ENCODE measurements at places on chromosomes 11 and 22. TPM values are rescaled to one million over a fixed set of nuclear protein-coding genes. Genes with fewer than 3 reads are reported as not detected.

Gene APIP
- total RNA-seq, result 23.1 TPM

Gene CHCHD10
- 2.2 TPM for total RNA-seq

GRCh38 chr11:17779861-17780594 is 45.4 kb downstream of the KCNC1 start:
- no peak for DNase-seq

DNA sequence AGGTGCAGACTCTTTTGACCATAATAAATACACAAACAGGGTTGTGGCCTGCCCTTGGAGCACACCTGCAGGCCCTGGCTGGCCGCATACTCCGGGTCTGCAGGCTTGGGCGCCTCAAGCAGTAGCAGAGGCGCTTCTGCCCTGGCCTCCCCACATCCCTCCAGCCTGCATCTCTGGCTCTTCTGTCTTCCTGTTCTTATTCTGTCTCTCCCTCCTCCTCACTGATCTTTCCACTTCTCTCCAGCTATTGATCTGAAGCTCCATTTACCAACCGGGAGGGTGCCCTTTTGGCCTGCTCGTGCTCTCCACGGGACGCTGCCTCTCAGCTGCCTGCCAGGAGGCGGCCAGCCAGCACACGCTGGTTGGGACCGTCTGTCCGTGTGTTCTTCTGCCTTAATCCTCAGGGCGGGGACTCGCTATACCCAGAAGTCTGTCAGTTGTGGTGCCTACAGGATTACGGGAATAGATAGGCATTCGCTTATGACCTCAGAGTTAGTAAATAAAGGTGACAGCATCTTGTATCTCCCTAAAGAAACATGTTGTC is 5.2 kb downstream of the UPB1 start:
- DNase-seq, result no peak

Gene HORMAD2
- not detected for total RNA-seq

Gene ARHGAP8
- total RNA-seq, result 0.18 TPM

GRCh38 chr11:32892355-32893092 is at the start of gene QSER1:
TSS of gene QSER1 (plus strand) at chr11:32892811. CDS start at chr11:32893126, 315 bp downstream.
- peak; percentile 41 for DNase-seq

DNA sequence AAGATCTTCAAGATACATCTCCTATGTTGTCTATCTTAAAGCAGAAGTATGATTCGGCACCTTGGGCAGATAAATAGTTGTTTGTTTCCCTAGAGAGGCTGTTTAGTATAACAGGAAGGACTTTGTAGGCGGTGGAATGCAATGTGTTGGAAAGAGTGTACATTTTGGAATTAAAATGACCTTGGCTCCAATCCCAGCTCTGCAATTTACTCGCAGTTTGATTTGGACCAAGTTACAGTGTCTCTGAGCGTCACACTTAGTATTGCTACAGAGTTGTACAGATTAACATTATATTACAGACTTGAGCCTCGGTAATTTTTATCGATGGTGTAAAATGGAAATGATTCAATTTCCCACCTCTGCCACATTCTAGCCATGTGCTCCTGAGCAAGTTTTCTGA is 265.3 kb downstream of the OPCML start:
- no peak for DNase-seq

Gene BCO2
- 0.83 TPM for total RNA-seq

Gene PTS
- total RNA-seq, result 63.6 TPM

DNA sequence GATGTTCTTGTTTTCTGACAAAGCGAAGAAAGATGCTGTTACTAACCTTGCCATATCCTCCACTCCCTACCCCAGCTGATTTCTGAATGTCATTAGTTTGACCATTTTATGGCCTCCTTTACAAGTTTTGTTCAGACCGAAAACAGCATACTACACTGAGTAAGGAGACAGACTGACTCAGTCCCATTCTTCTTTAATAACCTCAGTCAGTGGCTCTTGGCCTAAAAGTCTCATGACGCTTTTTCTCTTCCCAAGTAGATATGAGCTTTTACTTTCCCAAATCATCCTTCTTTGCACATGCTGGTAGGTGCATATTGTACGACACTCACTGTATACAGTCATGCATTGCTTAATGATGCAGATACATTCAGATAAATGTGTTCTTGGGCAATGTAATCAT is 8.0 kb upstream of the FIBIN start:
- DNase-seq, result peak; percentile 23

DNA sequence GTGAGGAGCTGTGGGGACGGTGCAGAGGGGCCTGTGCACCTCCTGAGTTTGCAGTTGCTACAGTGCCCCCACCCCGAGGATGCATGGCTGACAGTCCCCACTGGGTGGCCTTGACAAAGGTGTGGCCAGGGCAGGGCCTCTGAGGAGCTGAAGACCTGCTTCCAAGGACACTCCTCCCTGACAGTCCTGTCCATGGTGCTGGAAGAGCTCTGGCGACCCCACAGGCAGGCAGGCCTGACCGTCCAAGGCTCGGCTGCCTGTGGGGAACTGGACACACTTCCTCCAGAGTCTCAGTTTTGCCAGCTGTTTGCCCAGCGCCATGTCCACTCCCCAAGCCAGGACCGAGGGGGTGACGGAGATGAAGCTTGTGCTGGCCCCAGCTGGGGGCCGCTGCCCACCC is 32.7 kb downstream of the BRSK2 start:
- DNase-seq, result no peak

- no peak for DNase-seq
Observed at GRCh38 chr22:22080270-22080669, 97.7 kb upstream of the TOP3B start.

Gene MISFA
- 1.1 TPM for total RNA-seq
